Activated CD4-positive, alpha-beta T cell treated with anti-CD3 and anti-CD28 coated beads for 1 hour (primary cell): ENCODE measurements at places on chromosomes 13 and 19.
A peak's percentile ranks its signal among the peaks of the same experiment; 100 is the strongest.

DNA sequence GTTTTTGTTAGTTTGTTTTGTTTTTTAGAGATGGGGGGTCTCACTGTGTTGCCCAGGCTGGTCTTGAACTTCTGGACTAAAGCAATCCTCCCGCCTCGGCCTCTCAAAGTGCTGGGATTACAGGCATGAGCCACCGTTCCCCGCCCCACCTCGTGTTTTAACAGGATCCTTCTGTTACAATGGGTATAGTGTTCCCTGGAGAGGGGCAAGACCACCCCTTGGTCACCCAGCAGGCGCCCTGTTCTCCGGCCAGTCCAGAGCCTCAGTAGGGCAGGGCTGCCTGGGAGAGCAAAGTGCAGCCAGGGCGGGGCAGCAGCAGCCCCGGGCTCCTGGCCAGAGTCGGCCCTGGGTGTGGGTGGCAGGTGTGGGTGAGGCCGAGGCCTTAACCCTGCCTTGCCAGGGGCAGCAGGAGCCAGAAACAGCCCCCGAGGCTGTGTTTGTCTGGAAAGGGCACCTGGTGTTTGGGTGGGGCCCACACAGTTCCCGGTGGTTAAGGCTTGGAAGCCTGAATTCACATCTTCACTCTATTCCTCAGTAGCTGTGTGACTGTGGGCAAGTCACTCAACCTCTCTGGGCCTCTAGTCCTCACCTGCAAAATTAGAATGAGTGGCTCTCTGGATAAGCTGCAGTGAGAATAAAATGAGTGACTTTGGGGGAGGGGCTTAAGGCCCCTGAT lies 7.2 kb downstream of the VASP start:
- DNase-seq: no peak

DNA sequence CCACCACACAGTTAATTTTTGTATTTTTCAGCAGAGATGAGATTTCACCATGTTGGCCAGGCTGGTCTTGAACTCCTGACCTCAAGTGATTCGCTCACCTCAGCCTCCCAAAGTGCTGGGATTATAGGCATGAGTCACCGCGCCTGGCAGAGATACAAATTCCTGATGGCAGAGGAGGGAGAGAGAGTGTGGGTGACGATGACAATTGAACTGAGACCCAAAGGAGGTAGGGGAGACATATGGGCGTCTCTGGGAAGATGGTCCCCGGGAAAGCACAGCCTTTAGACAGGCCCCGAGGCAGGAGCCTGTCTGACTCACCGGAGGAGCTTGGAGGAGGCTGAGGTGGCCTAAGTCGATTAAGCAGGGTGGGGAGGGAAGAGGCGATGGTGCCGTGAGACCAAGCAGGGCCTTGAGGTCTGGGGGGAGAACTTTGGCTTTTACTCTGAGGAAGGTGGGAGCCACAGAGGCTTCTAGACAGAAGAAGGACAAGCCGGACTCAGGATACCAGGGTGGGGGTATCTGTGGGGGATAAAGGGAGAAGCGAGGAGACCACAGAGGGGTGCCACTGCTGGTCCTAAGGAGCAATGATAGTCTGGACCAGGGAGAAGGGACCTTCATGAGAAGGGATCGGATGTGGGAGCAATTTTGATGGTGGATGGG lies 38.2 kb downstream of the ARRDC2 start:
- DNase-seq: no peak

DNA sequence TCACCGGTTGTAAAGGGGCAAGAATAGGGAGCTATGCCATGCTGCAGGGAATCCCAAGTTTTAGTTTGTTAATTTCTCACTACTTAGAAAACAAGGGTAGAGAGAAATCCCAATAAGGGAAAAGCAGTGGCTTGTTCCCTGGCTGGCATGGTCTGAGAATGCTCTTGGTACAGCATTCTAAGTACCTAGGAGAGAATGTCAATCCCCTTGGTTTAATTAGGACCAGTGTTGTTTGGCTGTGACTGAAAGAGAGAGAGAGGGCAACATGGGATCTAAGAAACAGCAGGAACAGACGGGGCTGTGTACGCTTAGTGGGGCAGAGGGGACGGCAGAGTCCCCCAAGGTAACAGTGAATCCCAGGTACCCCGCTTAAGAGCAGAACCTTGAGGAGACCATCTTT lies 228.8 kb downstream of the PCDH9 start:
- no peak for DNase-seq

- no peak for DNase-seq
Observed at GRCh38 chr19:1289686-1290025, 4.0 kb downstream of the EFNA2 start.

DNA sequence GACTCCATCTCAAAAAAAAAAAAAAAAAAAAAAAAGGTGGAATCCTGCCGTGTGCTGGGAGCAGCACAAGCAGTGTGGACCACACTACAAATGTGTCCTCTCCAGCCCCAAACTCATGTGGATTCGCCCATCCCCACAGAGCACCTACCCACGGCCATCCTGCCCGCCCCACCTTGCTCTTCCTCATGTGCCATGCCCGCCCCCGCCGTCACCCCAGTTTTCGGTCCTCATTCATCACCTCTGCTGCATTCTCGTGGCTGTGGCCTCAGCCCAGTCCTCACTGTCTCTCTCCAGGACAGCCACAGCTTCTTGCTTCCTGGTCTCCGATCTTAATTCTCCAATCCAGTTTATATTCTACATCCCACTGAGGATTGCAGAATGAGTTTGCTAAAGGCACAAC lies 80.0 kb upstream of the TM9SF2 start:
- DNase-seq: peak; percentile 4

DNA sequence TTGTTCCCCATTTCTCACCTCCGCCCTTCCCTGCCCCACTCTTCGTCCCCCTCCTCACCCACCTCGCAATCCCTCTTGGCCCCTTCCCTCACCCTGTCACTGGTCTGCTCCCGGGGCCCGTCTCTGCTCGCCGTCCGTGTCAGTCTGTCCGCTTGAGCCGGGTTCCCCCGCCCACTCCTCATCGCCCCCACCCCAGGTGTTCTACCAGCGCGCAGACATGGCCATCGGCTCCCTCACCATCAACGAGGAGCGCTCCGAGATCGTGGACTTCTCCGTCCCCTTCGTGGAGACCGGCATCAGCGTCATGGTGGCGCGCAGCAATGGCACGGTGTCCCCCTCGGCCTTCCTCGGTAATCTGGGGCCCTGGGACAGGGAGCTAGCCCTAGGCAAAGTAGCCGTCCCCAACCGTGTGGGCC lies 22.3 kb downstream of the GRIN2D start:
- DNase-seq: no peak

DNA sequence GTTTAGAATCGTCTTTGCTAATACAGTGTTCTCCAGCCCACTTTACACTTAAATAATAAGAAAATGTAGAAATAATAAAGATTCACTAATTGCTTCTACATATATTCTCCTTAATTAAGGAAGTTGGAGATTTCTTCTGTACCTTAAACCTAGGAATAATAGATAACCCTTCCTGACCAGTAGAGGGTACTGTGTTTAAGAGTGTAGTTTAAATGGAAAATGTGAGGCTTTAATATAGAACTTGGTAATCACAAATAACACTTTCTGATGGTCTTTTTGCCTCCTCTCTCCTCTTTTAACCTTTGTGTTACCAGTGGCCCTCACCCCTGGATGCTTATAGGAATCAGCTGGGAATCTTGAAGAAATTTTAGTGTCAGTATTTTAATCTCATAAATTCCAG lies 20.7 kb downstream of the POMP start:
- DNase-seq: no peak

DNA sequence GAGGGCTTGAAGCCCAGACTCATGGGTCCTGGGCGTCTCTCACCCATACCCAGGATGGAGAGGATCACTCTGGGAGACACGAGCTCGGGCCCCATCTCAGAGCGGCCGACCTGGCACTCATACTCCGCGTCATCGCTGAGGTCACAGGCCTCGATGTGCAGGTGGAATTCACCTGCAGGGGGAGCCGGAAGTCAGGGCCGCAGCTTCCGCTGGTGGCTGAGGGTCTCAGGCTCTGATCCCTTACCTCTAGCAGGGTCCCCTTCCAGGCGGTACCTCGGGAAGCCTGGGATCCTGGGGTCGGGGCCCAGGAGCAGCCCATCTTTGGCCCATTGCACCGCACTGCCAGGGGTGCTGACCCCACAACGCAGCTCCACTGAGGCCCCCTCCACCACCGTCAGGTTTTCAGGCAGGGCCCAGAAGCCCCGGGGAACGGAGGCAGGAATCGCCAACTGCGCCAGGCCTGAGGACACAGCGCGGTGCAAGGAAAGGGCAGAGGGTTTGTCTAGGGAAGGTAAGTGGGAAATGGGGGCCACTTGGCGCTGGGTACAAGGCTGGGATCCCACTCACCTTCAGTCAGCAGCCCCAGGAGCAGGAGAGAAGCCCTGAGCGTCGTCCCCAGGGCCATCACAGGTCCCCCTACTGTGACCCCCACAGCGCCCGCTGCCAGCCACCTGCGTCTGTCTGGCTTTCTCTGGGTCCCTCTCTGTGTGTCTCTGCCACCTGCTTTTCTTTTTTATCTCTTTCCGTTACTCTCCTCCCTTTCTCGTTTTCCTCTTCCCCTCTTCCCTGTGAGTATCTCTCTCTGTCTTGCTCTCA lies 883 bp downstream of the NPHS1 start:
- no peak for DNase-seq

- no peak for DNase-seq
Observed at GRCh38 chr13:99601535-99601934, 100.3 kb downstream of the TM9SF2 start.
